Motor neuron (in vitro differentiated cells): ENCODE measurements at places on chromosomes 1 and 21. TPM values are rescaled to one million over a fixed set of nuclear protein-coding genes. Genes with fewer than 3 reads are reported as not detected.
A peak's percentile ranks its signal among the peaks of the same experiment; 100 is the strongest.

DNA sequence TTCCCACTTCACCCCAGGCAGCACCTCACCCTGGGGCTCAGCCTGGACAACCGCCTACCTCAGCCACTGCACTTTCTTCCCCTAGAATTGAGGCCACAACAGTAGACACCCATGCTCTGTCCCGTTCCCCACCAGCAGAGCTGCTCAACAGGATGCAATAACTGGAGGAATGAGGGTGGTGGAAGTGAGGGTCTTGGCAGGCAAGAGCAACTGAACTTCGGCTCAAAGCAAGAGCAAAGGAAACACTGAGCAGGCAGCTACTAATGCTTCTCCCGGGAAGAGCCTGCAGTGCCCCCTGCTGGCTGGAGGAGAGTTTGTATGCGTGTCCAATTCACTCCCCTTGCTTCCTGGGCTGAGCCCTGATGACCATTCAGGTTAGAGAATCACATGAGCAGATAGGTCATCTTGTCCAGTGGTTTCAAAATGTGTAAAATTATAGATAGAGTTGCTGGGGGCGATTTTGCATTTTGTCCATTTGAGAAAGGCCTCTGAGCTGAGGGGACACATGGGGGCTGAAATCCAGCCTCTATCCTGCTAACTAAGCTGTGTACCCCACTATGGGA, 13.9 kb downstream of the NT5C1A start:
- ATAC-seq, result peak; percentile 84

DNA sequence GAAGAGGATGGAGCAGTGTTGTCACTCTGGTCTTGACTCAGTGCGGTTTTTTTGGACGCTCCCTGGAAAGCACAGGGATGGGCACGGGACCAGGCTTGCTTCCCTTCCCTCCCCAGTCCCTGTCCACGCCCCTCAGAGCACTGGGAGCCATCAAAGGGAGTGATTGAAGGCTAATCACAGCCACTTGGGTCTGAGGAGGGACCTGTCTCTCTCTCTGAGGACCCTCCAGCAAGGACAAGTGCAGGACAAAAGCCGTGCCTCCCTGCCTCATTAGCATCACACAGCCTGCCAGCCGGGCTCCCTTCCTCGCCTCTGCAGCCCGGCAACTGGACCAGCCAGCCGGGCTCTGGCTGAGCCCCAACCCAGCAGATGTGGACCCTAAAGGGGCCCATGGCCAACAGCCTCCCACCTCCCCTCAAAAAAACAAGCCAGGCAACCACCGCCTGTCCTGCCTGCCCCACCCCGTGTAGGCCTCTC, 18.6 kb upstream of the PDZK1IP1 start:
- ATAC-seq, result peak; percentile 94

- ATAC-seq, result no peak
These were observed at the start of gene TPTE for GRCh38 chr21:10521091-10521598. Gene TPTE, plus strand, starts transcription at chr21:10521583. Its CDS starts 17,141 bp downstream, at chr21:10538724.

RIPK4 gene
- total RNA-seq, result 0.39 and 0.57 TPM in 2 replicates

GRCh38 chr1:107359472-107360241, 218.8 kb downstream of the NTNG1 start:
- ATAC-seq, result peak; percentile 7

GRCh38 chr1:1167841-1168450, 5.7 kb upstream of the TTLL10 start:
- ATAC-seq, result no peak

GRCh38 chr21:29177800-29178199, 47.4 kb downstream of the MAP3K7CL start:
- no peak for ATAC-seq

GBP3 gene
- 0.90 TPM in 1 of 2 replicates, not detected in the other for total RNA-seq

KIF21B gene
- total RNA-seq, result 21.3 and 26.2 TPM in 2 replicates

GSTM3 gene
- 79.4 and 86.3 TPM in 2 replicates for total RNA-seq

- ATAC-seq, result no peak
These were observed 20.1 kb downstream of the DISP3 start for GRCh38 chr1:11498956-11499594.

GRCh38 chr1:226447932-226448665, 40.2 kb upstream of the PARP1 start:
- peak; percentile 45 for ATAC-seq

- no peak for ATAC-seq
These were observed 58.0 kb downstream of the SLC27A3 start for GRCh38 chr1:153833171-153833570.

DNA sequence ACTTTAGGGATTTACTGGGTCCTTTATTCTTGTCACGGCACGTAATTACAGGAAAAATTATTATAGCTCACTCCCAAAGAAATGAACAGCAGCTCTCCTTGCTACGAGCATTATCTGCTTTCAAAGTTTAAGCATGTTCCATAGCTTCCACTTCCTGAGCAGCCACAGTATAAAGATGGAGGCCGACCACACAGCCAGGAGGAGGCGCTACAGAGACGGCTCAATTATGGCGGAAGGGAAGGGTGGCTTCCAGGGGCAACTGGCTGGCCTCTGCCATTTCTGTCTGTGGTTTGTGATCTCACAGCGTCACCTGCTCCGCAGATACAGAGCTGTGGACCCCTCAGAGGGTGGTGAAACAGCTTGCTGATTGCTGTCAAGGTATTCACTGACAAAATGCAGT, 212.3 kb upstream of the GREM2 start:
- no peak for ATAC-seq

GRCh38 chr1:35190784-35191183, 2.2 kb downstream of the SFPQ start:
- no peak for ATAC-seq

DNA sequence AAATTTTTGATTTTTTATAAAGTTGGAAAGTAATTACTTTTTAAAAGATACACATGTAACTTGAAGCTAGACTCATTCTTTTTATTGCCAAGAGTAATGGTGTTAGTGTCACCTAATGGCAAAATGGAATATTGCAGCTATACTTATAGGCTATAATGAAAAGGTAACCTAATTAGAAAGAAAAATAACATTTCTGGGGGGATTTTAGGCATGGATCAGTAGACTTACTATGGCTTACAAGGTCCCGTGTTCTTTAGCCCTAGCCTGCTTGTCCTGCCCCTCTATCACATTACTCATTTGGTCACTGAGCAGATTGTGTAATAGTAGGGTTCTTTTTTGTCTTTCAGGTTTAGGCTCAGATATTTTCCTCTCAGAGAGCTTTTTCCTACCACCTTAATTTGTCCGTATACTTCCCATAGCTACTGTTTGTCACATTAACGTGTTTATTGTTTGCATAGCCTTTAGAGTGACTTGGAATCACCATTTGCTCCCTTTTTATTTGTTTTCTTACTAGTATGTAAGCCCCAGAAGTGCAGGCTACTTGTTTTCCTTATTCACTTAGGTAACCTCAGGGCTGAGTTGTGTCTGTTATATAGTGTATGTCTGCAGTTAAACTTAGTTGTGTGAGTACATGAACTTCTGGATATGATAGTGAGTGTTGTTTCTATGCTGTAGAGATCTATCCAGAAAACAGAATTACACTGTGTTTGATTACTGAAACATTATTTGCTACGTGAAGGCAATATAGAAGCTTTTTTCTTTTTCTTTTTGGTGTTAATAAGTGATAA, 58.7 kb downstream of the RABGAP1L start:
- ATAC-seq, result no peak

PCAT6 gene
- total RNA-seq, result 0.92 and 1.1 TPM in 2 replicates

GRCh38 chr1:69649383-69649990, 81.8 kb downstream of the LRRC7 start:
- no peak for ATAC-seq

GRCh38 chr1:41898191-41898713, 20.5 kb downstream of the HIVEP3 start:
- ATAC-seq, result peak; percentile 87

- no peak for ATAC-seq
These were observed 130.8 kb downstream of the PCBP3 start for GRCh38 chr21:45774291-45774690.

DNA sequence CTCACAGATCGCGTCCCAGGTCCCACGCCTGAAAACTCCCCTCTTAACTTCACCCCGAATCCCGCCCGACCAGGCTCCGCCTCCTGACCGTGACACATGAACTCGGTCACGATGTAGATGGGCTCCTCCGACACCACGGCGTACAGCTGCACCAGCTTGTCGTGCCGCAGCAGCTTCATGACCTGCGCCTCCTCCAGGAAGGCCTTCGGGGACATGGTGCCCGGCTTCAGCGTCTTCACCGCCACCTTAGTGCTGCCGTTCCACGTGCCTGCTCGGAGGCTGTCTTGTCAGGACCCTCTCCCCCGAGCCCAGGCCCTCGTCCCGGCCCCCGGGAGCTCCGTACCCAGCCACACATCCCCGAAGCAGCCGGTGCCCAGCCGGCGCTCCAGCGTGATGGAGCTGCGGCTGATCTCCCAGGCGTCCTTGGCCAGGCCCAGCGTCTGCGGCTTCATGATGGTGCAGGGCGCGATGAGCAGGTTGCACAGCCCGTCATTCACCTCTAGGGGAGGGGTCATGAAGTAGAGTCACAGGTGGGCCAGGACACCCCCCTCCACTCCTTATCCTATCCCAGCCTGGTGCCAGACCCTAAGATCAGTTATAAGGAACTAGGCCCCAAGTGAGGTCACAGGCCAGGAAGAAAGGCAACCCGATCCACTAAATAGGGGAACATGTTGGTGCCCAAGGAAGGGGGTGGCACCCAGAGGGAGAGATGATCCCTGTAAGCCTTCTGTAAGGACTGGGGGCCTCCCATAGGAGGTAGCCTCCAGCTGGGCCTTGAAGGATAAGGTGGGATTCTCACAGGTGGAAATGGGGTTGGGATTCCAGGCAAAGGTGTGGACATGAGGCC, 11.6 kb upstream of the AHDC1 start:
- ATAC-seq, result no peak

DNA sequence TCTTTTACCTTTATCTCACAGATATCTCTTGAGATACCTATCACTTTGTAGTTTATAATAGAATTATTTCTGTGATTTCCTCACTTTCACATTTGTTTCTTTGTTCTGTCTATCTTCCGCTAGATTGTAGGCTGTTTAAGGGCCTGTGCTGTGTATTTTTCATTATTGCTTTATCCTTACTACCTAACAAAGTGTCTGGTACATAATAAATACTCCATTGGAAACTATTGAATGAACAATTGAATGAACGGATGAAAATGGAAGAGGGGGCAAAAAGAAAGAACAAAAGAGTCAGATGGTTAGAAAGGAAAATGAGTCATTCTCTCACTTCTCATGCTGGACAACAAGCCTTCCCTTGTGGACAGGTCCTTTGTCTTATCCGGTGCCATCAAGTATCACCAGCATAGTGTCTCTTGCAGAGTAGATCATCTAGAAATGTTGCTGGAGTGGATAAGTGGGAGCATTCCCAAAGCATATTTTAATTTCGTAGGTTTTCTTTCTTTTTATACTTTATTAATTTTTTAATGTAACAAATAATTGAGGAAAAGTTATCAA, 159.8 kb downstream of the NEK7 start:
- ATAC-seq, result no peak

CR1L gene
- total RNA-seq, result not detected in 2 replicates

DNA sequence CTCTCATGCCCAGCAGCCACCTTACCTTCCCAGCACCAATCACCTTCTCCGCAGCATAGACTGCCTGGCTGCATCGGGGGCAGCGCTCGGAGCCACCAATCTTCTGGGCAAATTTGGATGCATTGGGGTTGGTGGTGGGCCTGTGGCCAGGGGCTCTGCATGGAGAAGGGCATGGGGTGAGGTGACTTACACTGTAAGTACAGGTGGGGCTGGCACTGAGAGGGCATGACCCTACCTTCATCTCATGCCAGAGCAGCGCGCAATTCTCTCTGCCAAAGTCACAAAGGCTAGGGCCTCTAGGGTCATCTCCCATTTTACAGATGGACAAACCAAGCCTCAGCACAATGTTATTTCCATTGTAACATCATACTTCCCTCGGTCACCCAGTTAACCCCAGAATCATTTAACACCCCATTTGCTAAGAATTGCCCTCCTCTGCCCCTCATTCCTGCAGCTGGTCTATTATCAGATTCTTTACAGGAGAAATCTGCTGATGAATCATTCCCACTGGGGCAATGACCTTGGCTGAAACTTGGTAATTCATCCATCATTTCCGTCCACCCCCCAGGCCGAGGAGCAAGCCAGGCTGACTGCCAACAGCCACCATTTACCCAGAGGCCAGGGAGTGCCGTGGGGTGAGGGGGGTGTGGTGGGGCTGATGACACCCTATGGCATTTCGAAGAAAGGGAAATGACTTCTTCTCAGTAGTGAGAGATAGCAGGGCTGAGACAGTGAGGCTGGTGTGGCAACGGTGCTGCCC, 17.9 kb downstream of the CSRP1 start:
- peak; percentile 73 for ATAC-seq

CC2D1B gene
- total RNA-seq, result 15.9 and 17.8 TPM in 2 replicates

GRCh38 chr21:24948186-24948585, 659.1 kb downstream of the MRPL39 start:
- no peak for ATAC-seq

- ATAC-seq, result peak; percentile 29
These were observed 9.4 kb downstream of the TPM3 start for GRCh38 chr1:154182344-154183045.

- no peak for ATAC-seq
These were observed 8.3 kb upstream of the CYP4B1 start for GRCh38 chr1:46790446-46791101.

S100A5 gene
- not detected in 2 replicates for total RNA-seq

DNA sequence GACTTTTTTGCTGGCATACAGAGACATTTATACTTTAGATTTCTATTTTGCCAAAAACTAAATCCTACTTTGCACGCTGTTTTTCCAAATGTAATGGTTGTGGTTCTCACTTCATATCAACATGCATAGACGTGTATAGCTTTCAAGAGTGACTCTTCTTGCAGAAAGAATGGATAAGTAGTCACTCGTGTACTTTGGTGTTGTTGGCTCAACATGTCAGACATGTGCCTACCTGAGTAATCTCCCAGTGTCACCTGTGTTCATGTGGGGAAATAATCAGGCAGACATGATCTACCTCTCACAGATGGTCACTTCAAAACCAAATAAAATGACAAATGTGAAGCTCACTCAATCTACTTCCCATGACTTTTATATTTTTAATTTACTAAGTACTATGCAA, 73.1 kb downstream of the GPR88 start:
- no peak for ATAC-seq

PTPN7 gene
- total RNA-seq, result 0.50 and 0.78 TPM in 2 replicates

DNA sequence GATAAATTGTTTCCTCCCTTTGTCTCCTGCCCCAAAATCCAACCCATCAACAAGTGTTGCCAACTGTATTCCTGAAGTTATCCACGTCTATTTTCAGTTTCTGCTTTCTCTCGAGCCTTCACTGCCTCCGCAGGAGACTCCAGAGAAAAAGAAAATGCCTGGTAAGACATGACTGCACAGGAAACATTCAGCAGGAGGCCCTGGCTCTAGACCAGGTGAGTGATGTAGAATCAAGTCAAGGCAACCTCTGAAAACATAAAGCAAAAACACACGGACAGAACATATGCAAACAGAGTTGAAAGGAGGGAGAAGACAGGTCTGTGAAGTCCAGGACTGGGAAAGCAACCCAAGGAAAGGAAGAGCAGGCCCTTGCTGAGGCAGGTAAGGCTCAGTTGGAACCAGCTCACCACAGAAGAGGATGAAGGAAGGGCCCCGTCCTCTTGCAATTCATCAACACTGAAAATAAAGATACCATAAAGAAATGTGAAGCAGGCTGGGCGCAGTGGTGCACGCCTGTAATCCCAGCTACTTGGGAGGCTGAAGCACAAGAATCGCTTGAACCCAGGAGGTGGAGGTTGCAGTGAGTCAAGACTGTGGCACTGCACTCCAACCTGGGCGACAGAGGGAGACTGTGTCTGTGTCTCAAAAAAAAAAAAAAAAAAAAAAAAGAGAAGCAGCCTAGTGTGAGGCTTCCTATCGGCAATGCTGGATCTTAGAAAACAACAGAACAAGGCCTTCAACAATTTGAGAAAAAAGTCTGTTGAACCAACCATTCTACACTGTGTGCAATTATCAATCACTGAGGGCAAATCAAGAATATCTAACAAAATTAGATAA, 8.8 kb downstream of the NOL9 start:
- ATAC-seq, result no peak
